ENCODE measurements at places on chromosomes 16 and 17. TPM values are rescaled to one million over a fixed set of nuclear protein-coding genes. Genes with fewer than 3 reads are reported as not detected.

DNA sequence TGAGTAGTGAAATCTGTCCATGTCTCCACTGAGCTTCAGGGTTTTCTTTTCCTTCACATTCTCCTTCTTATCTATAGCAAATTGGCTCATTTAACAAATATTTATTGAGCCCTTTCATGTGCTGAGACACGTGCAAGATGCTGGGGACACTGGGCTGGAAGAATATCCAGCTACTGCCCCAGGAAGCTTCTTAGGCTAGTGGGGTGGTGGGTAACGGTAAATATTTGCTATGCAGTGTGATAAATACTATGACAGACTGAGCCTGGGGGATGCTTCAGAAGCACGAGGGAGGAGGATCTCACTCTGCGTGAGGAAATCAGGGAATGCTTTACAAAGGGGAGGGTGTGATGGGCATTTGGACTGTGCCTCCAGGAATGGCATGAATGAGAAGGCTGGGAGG, 524.1 kb downstream of the GRIN2A start:
- no peak overlapping the region for H3K27ac ChIP-seq
- H3K36me3 ChIP-seq = no peaks in the 10 kb centered on the region
- DNase-seq = no peak
- no peak overlapping the region for H3K4me3 ChIP-seq
- H3K27me3 ChIP-seq = no peaks in the 10 kb centered on the region

DNA sequence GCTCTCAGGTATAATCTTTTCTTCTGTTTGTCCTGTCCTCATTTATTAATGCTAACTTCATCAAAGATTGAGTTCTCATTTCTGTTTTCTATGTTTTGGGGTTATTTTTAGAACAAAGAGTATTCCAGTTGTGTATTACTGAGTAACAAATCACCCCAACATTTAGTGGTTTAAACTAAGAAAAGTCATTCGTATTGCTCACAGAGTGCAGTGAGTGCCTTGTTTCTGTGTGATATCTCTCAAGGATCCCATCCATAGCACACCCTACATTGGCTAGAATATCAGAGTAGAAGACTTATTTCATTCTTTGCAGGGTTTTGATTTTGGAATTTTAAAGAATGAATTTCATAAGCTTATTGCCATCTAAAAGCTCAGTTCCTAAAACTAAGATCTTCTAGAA, 72.1 kb downstream of the VMP1 start:
- H3K4me1 ChIP-seq = peaks cover 20% of the 10 kb centered on the region
- H3K27ac ChIP-seq = peak overlapping the region; percentile 40
- no peak for DNase-seq
- H3K36me3 ChIP-seq = peaks cover 53% of the 10 kb centered on the region

DNA sequence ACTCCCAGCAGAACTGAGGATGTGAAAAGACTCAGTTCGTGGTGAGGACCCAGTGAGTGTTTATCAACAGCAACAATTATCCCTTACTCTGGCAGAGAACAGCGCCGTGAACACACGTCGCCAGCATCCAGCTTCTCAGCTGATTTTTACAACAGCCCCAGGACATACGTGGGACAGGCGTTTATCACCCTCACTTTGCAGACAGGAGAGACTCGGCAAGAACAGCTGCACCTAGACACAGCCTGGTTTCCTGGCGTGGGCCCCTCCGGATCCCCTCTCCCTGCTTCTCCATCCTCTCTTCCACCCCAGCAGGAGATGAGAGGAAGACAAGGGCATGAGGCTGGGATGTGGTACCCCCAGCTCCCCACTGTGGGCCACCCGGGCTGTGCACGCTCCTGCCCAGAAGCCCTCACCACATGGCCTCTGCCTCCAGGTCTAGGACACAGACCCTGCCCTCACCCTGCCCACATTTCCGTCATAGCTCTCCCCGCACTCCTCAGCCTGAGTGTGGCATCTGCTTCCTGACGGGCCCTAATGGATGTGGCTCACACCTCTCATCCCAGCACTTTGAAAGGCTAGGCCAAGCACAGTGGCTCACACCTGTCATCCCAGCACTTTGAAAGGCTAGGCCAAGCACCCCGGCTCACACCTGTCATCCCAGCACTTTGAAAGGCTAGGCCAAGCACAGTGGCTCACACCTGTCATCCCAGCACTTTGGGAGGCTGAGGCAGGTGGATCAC, 17.5 kb downstream of the ABR start:
- no peak overlapping the region for H3K27ac ChIP-seq
- H3K4me1 ChIP-seq = peaks cover 13% of the 10 kb centered on the region
- DNase-seq = no peak
- H3K4me3 ChIP-seq = no peak overlapping the region

DNA sequence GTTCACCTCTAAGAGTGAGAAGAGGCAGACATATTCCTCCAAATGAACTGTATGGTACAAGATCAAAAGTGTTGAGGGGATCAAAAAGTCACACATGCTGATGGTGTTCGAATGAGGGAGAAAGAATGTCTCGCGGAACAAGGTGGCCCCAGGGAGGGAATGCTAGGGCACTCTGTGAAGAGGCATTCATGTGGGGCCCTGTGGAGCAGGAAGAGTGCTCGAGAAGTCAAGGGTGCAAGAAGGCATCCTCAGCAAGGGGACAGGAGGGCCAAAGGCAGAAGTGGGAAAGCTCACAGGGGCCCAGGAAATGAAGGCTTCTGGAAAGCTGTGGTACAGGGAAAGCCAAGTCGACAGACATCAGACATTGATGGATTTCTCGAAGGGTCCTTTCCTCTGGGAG, 6.1 kb upstream of the MYH3 start:
- DNase-seq = no peak
- H3K27me3 ChIP-seq = no peaks in the 10 kb centered on the region
- H3K27ac ChIP-seq = no peak overlapping the region
- H3K36me3 ChIP-seq = no peaks in the 10 kb centered on the region
- H3K4me3 ChIP-seq = no peak overlapping the region
- H3K4me1 ChIP-seq = no peaks in the 10 kb centered on the region

DNA sequence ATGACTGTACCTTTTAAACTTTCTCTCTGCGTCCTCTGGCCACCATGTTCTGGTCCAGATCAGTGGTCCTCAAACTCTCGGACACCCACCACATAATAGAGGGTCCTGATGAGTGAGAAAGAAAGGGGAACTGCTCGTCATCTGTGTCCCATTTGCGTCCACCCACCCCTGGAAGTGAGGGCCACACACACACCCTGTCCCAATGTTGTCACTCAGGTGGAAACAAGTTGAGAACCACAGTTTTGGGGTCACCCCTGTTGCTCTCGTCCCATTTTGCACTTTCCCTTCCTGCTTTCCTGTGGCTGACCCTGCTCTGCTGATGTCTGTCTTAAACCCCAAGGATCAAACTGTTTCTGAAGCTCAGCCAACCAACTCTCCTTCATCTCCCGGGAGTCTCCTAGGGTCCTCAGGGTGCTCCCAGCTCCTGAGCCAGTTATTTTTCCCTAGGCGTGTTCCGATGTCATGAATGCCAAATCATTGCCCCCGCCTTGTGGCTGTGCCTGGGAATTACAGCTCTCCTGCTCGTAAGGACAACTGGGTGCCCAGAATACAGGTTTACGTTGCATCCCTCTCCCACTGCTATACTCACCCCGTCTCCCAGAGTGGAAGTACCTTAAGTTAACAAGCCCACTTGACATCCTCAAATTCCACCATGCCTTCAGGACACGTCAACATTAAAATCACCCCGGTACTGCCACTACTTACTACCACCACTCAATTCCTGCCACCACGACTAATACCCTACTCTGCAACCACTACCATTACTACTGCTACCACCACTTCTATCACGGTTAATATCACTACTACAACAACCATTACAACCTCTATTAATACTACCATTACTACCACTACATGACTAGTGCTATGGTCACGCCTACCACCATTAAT, 26.0 kb upstream of the HNF1B start:
- DNase-seq = no peak
- no peaks in the 10 kb centered on the region for H3K4me1 ChIP-seq
- no peak overlapping the region for H3K27ac ChIP-seq
- H3K36me3 ChIP-seq = no peaks in the 10 kb centered on the region
- H3K4me3 ChIP-seq = no peak overlapping the region

- no peaks in the 10 kb centered on the region for H3K27me3 ChIP-seq
- no peak overlapping the region for H3K4me3 ChIP-seq
- H3K27ac ChIP-seq = no peak overlapping the region
- no peaks in the 10 kb centered on the region for H3K36me3 ChIP-seq
- no peak for DNase-seq
Measured at GRCh38 chr16:72997141-72997542, 50.8 kb downstream of the ZFHX3 start.

DNA sequence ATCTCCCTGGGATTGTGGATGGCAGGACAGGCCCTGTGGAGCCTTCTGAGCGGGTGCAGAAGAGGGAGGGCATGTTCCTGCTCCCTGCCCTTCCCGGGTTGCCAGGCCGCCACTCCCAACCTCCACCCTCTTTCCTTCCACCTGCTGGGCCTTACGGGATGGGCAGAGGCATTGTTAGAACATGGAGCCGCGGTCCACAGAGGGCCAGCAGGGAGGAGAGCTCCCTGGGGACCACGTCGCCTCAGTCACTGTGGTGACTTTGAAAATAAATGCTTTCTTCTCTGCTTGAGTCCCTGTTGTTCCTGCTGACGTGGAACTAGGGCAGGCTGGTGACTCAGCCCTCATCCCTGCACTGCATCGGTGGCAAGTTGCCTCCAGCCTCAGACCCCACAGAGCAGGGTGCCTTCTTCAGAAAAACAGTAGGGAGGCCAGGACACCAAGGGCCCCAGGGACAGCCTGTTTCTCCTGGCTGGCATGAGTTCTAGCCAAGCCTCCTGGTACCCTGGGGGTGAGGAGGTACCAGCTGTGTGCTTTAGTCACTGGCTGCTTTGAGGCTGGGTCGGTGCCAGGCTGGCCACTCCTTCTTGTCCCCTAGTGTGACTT, 224.9 kb downstream of the SEC14L1 start:
- peak; percentile 67 for DNase-seq
- no peaks in the 10 kb centered on the region for H3K36me3 ChIP-seq
- peak overlapping the region; percentile 60 for H3K27ac ChIP-seq
- no peaks in the 10 kb centered on the region for H3K27me3 ChIP-seq

- DNase-seq = no peak
- H3K4me3 ChIP-seq = peak overlapping the region; percentile 1
- peak overlapping the region; percentile 54 for H3K27ac ChIP-seq
- H3K27me3 ChIP-seq = no peaks in the 10 kb centered on the region
- H3K4me1 ChIP-seq = no peaks in the 10 kb centered on the region
Measured at GRCh38 chr17:83109793-83110645, 30.6 kb downstream of the METRNL start.

GRCh38 chr17:2749058-2749783, at the start of gene CCDC92B:
CCDC92B (minus strand) TSS chr17:2749652; CDS start chr17:2735145, 14,507 bp downstream.
- H3K27ac ChIP-seq = no peak within 1 kb of the TSS
- no peaks in the 10 kb centered on the region for H3K27me3 ChIP-seq
- no peaks in the 10 kb centered on the region for H3K36me3 ChIP-seq
- peaks cover 9% of the 10 kb centered on the region for H3K4me1 ChIP-seq
- H3K4me3 ChIP-seq = peak within 1 kb of the TSS; percentile 7

DNA sequence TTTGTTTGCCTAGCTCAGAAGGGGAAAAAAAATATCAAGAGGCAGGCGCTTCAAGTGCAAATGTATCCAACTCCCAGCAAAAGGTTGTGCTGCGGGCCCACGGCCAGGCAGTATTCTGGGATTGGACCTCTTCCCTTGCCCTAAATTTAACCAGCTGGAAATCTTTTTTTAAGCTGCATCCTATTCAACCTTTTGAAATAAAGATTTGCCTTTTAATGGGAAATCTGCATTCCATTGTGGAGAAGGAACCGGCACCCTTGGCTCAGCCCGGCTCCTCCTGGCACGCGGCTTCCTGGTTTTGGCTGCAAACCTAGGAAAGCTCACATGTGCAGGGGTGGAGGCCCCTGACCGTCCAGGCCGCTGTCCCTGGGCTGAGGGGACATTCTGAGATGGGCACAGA, 38.8 kb upstream of the ENPP7 start:
- H3K4me1 ChIP-seq = peaks cover 14% of the 10 kb centered on the region
- H3K27me3 ChIP-seq = peaks cover 11% of the 10 kb centered on the region
- DNase-seq = no peak
- H3K27ac ChIP-seq = no peak overlapping the region
- no peaks in the 10 kb centered on the region for H3K36me3 ChIP-seq
- no peak overlapping the region for H3K4me3 ChIP-seq

GRCh38 chr16:10121491-10121890, 60.7 kb downstream of the GRIN2A start:
- no peak overlapping the region for H3K4me3 ChIP-seq
- no peaks in the 10 kb centered on the region for H3K27me3 ChIP-seq
- H3K27ac ChIP-seq = no peak overlapping the region

GRCh38 chr17:51481370-51481769, 221.0 kb downstream of the UTP18 start:
- H3K27me3 ChIP-seq = no peaks in the 10 kb centered on the region
- no peak overlapping the region for H3K4me3 ChIP-seq
- H3K4me1 ChIP-seq = no peaks in the 10 kb centered on the region
- no peak for DNase-seq
- H3K27ac ChIP-seq = no peak overlapping the region
- no peaks in the 10 kb centered on the region for H3K36me3 ChIP-seq

GRCh38 chr17:39246274-39246673, 20.5 kb upstream of the STAC2 start:
- H3K27me3 ChIP-seq = no peaks in the 10 kb centered on the region
- H3K4me1 ChIP-seq = peaks cover 14% of the 10 kb centered on the region
- peak; percentile 21 for DNase-seq
- H3K4me3 ChIP-seq = no peak overlapping the region
- peaks cover 7% of the 10 kb centered on the region for H3K36me3 ChIP-seq
- no peak overlapping the region for H3K27ac ChIP-seq

DNA sequence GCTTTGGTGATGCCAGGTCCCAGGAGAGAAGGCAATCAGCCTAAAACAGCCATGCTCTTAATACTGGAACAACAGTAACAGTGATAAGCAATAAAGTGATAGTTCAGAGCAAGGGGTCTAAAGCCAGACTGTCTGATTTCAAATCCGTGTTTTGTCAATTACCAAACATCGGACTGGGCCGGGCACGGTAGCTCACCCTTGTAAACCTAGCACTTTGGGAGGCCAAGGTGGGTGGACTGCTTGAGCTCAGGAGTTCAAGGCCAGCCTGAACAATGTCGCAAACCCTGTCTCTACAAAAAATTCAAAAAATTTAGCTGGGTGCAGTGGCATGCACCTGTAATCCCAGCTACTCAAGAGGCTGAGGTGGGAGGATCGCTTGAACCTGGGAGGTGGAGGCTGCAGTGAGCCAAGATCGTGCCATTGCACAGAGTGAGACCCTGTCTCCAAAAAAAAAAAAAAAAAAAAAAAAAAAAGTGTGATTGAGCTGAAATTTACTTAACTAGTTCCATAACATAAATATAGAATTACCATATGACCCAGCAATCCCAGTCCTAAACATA, 5.1 kb downstream of the COPRS start:
- peaks cover 16% of the 10 kb centered on the region for H3K36me3 ChIP-seq
- peaks cover 21% of the 10 kb centered on the region for H3K4me1 ChIP-seq
- H3K4me3 ChIP-seq = no peak overlapping the region
- no peak overlapping the region for H3K27ac ChIP-seq
- DNase-seq = no peak

- peaks cover 71% of the 10 kb centered on the region for H3K4me1 ChIP-seq
- no peaks in the 10 kb centered on the region for H3K36me3 ChIP-seq
- peak within 1 kb of the TSS; percentile 59 for H3K4me3 ChIP-seq
- peaks cover 77% of the 10 kb centered on the region for H3K27me3 ChIP-seq
Measured at GRCh38 chr17:49969134-49969759, at the start of gene DLX4. DLX4 (plus strand) TSS chr17:49969190; CDS start chr17:49969469, 279 bp downstream.

MT1E gene
- total RNA-seq = 2.5 TPM

KCNG4 gene
- not detected for total RNA-seq

KRTAP3-2 gene
- not detected for total RNA-seq

CHCT1 gene
- total RNA-seq = not detected

STAT5A gene
- total RNA-seq = 131 TPM

NPIPA8 gene
- 64.6 TPM for total RNA-seq

KRT12 gene
- total RNA-seq = not detected

MYH13 gene
- total RNA-seq = not detected

Measured in spleen (tissue), 13 donors.